Stimulated activated CD8-positive, alpha-beta memory T cell treated with anti-CD3 and anti-CD28 coated beads, Interleukin-7, amount 100 ng/mL, for 4 hours (primary cell): ENCODE measurements at places on chromosomes 7 and 10.

GRCh38 chr7:39073432-39073831 lies 95.7 kb downstream of the POU6F2 start:
- DNase-seq = no peak

DNA sequence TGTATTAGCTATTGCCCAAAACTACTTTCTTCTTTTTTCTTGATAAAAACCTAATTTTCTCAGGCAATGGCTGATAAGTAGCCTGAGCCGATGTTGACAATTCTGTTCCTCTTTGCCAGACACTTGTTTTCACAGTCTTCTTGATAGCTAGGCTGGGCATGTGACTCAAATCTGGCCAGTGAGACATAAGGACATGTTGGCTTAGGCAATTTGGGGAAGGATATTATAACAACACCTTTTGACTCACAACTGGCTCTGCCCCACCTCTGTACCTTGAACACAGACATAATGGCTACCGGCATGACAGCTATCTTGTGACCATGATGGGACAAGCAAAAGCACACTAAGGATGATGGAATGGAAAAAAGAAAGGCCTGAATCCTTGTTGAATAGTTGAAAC lies 72.9 kb upstream of the GPR22 start:
- no peak for DNase-seq

DNA sequence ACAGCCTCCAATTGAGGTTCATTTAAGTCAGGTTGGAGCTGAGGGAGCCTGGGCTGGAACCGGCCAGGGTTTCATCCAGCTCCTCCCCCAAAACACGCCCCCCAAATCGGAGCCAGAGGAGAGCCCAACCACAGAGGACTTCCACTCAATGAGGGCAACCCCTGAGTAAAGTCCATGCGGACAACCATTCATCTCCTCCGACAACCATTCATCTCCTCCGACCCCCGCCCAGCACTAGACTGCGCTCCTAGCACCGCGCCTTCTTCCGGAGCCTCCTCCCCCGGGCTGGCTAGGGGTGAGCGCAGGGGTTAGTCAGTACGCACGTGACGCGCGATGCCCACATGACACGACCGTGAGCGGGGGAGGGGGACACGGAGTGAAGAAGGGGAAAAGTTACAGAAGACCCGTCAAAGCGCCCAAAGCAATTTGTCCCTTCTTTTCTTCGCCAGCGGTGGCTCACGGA lies 1.4 kb downstream of the MAGI2 start:
- no peak for DNase-seq

GRCh38 chr7:138935465-138936011 lies 45.7 kb downstream of the KIAA1549 start:
- no peak for DNase-seq

- no peak for DNase-seq
These were observed 32.1 kb downstream of the EN2 start for GRCh38 chr7:155489862-155490696.

GRCh38 chr7:148909568-148909967 lies 25.5 kb upstream of the EZH2 start:
- DNase-seq = no peak

DNA sequence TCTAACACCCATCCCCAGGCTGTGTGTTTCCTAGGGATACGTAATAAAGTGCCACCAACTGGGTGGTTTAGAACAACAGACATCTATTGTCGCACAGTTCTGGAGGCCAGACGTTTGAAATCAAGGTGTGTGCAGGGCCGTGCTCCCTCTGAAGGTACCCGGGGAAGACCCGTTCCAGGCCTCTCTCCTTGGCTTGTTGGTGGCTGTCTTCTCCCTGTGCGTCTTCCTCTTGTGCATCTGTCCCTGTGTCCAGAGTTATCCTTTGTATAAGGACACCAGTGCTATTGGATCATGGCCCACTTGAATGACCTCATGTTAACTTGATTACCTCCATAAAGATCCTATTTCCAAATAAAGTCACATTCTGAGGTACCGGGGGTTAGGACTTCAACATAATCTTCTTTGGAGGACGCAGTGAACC lies 15.6 kb downstream of the GRK5 start:
- DNase-seq = no peak

GRCh38 chr10:129099992-129100391 lies 367.0 kb upstream of the MGMT start:
- DNase-seq = no peak

- no peak for DNase-seq
These were observed 87.4 kb downstream of the ELAPOR2 start for GRCh38 chr7:86972072-86972471.

GRCh38 chr7:26429168-26429567 lies 137.5 kb downstream of the SNX10 start:
- DNase-seq = no peak

GRCh38 chr10:107576746-107577145 lies 412.2 kb upstream of the SORCS1 start:
- no peak for DNase-seq

- no peak for DNase-seq
These were observed 95.0 kb downstream of the GRB10 start for GRCh38 chr7:50687575-50688225.

GRCh38 chr7:152399344-152399743 lies 36.5 kb downstream of the KMT2C start:
- DNase-seq = no peak

DNA sequence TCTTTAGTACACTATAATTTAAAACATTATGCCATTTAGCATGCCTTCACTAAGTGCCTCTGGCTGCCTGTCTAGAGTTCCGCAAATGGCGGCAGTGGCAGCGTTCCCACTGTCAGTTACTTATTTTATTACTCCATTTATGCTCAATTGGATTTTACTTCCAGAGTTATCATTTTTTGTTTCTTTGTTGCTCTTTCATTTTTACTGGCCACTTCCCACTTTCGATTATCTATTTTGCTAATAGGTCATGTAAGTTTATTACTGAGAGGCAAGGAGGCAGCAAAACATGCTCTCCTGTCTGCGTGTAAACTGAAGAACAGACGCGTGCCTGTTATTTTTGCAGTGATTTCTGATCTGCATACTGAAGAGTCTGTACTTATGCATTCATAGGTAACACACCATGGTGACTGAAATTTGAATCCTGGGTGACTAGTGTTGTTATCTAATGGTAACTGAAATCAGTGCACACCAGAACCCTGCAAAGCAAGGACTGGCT lies 23.1 kb downstream of the KDM7A start:
- DNase-seq = no peak

GRCh38 chr7:55065511-55066229 lies 46.9 kb downstream of the EGFR start:
- no peak for DNase-seq

DNA sequence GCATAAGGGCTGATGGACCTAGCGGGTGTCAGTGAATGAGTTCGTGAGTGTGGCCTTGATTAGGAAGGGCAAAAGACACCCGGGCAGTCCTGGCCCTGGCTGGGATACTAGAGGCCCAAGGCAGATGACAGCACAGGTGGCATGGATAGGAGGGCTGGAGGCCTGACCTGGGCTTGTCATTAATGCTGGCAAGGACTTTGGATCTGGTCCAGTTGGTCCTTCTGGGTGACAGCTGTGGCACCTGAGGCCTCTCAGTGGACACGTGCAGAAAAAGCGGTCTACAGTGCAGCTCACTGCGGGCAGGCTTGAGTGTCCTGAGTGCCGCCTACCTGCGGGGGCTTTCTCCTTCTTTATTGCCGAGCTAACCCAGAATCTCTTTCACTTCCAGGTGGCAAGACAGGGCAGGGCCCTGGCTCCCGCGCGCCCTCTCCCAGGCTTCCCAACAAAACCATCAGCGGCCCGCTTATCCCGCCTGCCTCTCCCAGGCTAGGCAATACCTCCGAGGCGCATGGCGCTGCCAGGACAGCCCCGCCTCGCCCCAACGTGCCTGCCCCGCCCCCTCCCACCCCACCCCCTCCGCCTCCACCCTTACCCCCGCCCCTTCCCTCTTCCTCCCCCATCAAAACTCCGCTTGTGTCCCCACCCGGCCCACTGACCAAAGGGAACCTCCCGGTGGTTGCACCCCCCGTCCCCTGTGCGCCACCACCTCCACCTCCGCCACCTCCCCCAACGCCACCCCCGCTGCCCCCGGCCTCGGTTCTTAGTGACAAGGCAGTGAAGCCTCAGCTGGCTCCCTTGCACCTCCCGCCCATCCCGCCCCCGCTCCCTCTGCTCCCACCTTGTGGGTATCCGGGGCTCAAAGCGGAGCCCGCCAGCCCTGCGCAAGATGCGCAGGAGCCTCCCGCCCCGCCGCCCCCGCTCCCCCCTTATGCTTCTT lies 77.4 kb downstream of the WIPF3 start:
- DNase-seq = peak; percentile 8

GRCh38 chr7:3897430-3898372 lies 596.6 kb downstream of the SDK1 start:
- peak; percentile 14 for DNase-seq

DNA sequence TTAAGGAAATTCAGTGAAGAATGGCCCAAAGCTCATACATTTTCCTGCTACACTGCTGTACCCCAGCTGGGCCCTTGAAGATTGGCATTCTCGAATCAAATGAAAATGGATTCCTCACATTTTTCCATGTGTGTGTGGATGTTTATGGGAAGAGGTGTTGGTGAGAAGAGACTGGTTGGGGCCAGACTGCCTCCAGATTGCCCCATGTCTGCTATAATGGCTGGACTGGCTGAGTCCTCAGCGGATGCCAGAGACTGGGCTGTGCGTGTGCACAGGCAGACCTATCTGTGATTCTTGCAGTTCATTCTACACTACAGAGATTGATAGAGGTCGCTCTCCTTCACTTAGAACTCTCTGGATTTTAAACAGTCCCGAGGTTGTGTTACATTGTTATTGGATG lies 183.6 kb upstream of the GDF10 start:
- DNase-seq = no peak

- DNase-seq = no peak
These were observed 42.7 kb downstream of the FAM53B start for GRCh38 chr10:124701435-124701834.

DNA sequence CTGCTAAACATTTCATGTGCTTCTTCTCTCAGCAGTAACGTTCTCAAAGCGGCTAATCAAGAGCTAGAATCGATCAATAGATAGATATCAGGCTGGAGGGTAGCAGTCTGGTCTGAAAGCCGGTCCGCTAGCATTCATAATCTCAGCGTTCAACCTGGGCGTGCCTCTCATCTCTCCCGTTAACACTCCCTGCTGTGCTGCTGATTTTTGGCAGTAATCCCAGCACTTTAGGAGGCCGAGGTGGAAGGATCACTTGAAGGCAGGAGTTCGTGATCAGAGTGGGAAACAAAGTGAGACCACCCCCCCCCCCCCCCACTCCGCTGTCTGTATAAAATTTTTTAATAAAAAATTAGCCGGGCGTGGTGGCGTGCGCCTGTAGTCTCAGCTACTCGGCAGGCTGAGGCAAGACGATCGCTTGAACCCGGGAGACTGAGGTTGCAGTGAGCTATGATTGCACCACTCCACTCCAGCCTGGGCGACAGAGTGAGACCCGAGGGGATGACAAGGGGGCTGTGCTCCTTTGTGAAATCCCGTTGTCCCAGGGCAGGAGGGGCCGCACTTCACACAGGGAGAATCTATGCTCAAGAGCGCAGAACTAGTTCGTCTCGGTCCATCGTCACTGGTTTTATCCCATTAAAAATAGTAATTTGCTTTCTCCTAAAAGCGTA lies 624 bp upstream of the CEP55 start:
- no peak for DNase-seq

GRCh38 chr10:408236-408635 lies 273.0 kb downstream of the ZMYND11 start:
- no peak for DNase-seq

DNA sequence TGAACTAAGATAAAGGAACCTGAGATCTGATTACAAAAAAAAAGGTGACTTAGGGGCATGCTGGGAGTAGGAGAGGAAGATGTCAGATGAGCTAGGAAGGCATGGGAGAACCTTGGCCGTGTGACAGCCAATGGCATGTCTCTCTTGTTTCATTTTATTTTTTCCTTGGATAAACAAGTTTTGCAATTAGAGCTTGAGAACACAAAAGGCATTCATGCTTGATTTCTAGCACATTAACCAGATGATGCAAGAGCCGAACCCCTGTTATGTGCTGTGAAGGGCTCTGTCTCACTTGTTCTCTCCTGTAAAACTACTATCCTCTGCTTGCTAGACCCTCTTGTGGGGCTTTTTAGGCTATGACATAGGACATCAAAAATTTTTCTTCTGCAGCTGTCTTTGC lies 134.3 kb upstream of the ASAH2 start:
- DNase-seq = no peak
